Activated CD4-positive, alpha-beta T cell treated with anti-CD3 and anti-CD28 coated beads, Interleukin-2, amount 10 ng/mL, durations not matched to agents 24 days and 14 days (primary cell): ENCODE measurements at places on chromosomes 3 and 15. TPM values are rescaled to one million over a fixed set of nuclear protein-coding genes. Genes with fewer than 3 reads are reported as not detected.

- H3K27me3 ChIP-seq: peaks cover 15% of the 10 kb centered on the region
- no peaks in the 10 kb centered on the region for H3K4me1 ChIP-seq
- no peak overlapping the region for H3K27ac ChIP-seq
- H3K36me3 ChIP-seq: no peaks in the 10 kb centered on the region
- DNase-seq: no peak
- H3K4me3 ChIP-seq: no peak overlapping the region
Measured at GRCh38 chr3:16031434-16031833, 143.0 kb upstream of the GALNT15 start.

C3orf49 gene
- total RNA-seq: not detected in 2 replicates

EXD1 gene
- total RNA-seq: not detected in 2 replicates

DNA sequence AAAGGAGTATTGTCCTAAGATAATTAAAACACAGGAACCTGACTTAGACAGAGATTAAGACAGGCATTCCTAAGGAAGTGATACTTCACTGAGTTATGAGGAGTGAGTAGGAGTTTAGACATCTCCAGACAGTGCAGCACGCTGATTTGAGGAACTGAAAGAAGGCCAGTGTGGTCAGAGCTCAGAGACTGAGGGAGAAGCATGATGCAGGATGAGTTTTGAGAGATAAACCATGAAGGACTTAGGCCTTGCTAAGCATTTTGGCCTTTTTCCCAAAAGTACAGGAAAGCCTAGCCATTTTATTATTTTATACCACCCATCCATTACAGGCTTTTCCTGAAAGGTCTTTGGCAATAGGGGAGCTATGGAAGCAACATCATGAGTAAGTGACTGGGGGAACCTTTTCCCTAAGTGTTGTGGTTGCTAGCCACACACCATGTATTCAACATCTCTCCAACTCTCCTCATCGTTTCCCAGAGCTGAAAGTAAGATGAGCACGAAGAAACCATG is 375.6 kb upstream of the TPRG1 start:
- H3K4me3 ChIP-seq: no peak overlapping the region
- H3K27ac ChIP-seq: no peak overlapping the region
- DNase-seq: peak; percentile 42

SLC41A3 gene
- 17.9 and 20.1 TPM in 2 replicates for total RNA-seq

DNA sequence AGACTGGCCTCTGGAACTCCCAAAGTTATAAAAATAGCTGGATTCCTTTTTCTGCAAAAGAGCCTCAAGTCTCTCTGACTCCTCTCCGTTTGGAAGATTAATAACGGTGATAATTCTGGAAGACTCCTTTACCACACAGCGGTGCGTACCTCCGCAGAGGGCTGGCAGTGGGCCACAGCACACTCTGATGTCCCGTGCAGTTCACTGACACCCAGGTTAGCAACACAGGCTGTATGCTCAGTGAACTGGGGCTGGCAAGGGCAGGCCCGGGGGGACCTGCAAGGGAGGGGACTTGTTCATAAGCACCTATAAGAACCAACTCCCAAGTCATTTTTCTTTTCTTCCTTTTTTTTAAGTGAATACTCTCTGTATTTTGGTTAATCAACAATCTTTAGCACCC is 120.3 kb upstream of the TJP1 start:
- H3K27me3 ChIP-seq: no peaks in the 10 kb centered on the region
- H3K4me3 ChIP-seq: no peak overlapping the region
- no peak overlapping the region for H3K27ac ChIP-seq
- peak; percentile 32 for DNase-seq

PRR20G gene
- not detected in 2 replicates for total RNA-seq

CHAC1 gene
- 8.4 and 9.8 TPM in 2 replicates for total RNA-seq

MESP2 gene
- total RNA-seq: 0.24 TPM in 1 of 2 replicates, not detected in the other

GRCh38 chr3:171428892-171429291 is 31.3 kb downstream of the TNIK start:
- H3K27ac ChIP-seq: no peak overlapping the region
- no peaks in the 10 kb centered on the region for H3K27me3 ChIP-seq
- peaks cover 17% of the 10 kb centered on the region for H3K36me3 ChIP-seq
- no peak overlapping the region for H3K4me3 ChIP-seq

GOLGA6L7 gene
- total RNA-seq: not detected in 2 replicates

DNA sequence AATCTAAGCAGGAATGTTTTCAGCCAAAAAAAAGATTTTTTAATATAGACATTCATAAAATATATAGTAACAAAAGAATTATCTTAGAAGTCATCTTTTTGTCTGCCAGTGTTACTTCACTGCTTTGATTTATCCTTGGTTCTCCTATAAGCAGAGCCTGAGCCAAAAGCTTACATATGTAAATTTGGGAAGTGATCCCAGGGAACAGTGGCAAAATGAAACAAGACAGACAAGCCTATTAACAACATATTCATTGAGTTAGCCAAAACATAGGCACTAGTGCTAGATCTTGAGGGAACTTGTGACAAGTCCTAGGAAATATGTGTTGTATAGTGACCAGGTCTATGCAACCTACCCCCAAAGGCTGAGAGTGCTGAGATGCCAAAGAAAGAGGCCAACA is 11.3 kb downstream of the GTPBP8 start:
- no peak overlapping the region for H3K4me3 ChIP-seq
- peaks cover 71% of the 10 kb centered on the region for H3K36me3 ChIP-seq
- H3K27ac ChIP-seq: peak overlapping the region; percentile 74
- H3K4me1 ChIP-seq: peaks cover 58% of the 10 kb centered on the region

GRCh38 chr15:20348900-20349773 is 192.5 kb downstream of the GOLGA6L6 start:
- H3K4me3 ChIP-seq: no peak overlapping the region
- no peaks in the 10 kb centered on the region for H3K4me1 ChIP-seq
- no peaks in the 10 kb centered on the region for H3K36me3 ChIP-seq
- H3K27ac ChIP-seq: no peak overlapping the region
- no peaks in the 10 kb centered on the region for H3K27me3 ChIP-seq
- DNase-seq: peak; percentile 60

DNA sequence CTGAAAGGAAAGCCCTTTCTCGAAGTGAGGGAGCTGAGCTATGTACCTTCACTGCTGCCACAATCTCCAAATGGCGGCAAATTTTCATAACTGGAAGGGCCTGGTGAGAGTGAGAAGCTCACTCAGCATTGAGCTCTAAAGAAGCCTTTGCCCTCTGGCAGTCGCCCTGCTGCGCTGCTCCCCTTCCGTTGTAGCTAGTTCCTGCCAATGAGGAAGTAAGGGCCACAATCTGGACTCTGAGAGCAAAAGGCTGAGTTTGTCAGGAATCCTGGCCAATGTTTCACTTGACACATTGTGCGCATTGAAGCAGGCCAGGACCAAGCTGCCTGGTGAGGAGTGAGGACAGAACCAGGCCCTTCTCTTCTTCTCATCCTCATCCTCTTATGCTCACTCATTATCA is 579.5 kb downstream of the PDCD6IP start:
- no peaks in the 10 kb centered on the region for H3K27me3 ChIP-seq
- DNase-seq: no peak
- no peak overlapping the region for H3K4me3 ChIP-seq
- no peaks in the 10 kb centered on the region for H3K36me3 ChIP-seq
- H3K27ac ChIP-seq: no peak overlapping the region

ITGA11 gene
- 2.1 and 3.1 TPM in 2 replicates for total RNA-seq

GRCh38 chr3:107269136-107269535 is 108.1 kb upstream of the CCDC54 start:
- no peak overlapping the region for H3K27ac ChIP-seq
- H3K4me1 ChIP-seq: no peaks in the 10 kb centered on the region
- H3K27me3 ChIP-seq: peaks cover 22% of the 10 kb centered on the region
- H3K36me3 ChIP-seq: no peaks in the 10 kb centered on the region
- no peak for DNase-seq

MUSTN1 gene
- 0.43 and 0.54 TPM in 2 replicates for total RNA-seq

PLSCR2 gene
- total RNA-seq: not detected in 2 replicates

DNA sequence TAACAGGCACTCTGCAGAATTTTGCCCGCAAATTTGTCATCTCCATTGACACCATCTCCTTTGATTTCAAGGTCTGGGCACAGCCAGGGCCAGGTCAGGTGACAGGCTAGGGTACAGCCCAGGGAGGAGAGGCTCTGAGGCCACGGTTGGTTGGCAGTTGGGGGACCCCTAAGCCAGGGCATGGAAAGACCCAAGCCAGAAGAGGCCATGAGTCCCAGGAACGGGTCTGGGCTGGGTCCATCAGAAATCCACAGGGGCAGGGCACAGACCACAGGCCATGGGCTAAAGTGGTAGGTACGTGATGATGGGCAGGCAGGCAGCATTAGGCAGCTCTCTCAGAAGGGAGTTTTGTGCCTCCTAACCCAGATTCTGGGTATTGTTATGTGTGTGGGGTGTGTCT is 45.8 kb downstream of the SEMA3G start:
- DNase-seq: no peak
- no peak overlapping the region for H3K4me3 ChIP-seq
- H3K27me3 ChIP-seq: no peaks in the 10 kb centered on the region
- no peaks in the 10 kb centered on the region for H3K4me1 ChIP-seq
- H3K27ac ChIP-seq: no peak overlapping the region
- H3K36me3 ChIP-seq: peaks cover 30% of the 10 kb centered on the region

GRCh38 chr15:38642689-38643270 is 78.2 kb upstream of the RASGRP1 start:
- H3K27me3 ChIP-seq: no peaks in the 10 kb centered on the region
- no peak for DNase-seq
- H3K4me1 ChIP-seq: peaks cover 52% of the 10 kb centered on the region
- H3K4me3 ChIP-seq: no peak overlapping the region

GRCh38 chr15:98939311-98940080 is 68.1 kb downstream of the PGPEP1L start:
- H3K27me3 ChIP-seq: no peaks in the 10 kb centered on the region
- no peak for DNase-seq
- H3K36me3 ChIP-seq: peaks cover 29% of the 10 kb centered on the region
- H3K4me3 ChIP-seq: no peak overlapping the region
- no peak overlapping the region for H3K27ac ChIP-seq
